CD8-positive, alpha-beta memory T cell (primary cell): ENCODE measurements at places on chromosomes 6 and 20.

DNA sequence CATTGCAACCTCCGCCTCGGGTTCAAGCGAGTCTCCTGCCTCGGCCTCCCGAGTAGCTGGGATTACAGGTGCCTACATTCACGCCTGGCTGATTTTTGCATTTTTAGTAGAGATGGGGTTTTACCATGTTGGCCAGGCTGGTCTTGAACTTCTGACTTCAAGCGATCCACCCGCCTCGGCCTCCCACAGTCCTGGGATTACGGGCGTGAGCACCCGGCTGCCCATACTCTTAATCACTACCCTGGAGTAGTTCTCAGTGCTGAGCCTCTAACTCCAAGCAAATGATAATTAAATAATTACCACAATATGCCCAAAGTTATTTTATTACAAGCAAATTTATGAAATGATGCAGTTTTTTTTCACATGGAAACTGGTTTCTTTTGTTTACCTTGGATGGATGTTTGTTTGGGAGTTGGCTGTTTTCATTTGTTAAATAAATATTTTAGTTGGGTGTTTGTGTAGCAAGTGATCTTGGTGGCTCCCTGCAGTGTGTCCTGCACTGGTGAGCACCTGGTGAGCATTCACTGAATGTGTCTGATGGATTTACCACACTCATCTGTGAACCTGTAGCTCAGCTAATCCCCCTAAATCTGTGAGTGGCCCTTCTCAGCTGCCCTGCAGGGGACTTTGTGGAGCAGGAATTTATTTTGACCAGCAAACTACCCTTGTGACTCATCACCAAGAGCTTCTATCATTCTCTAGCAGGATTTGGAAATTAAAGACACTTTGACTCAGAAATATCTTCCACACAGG lies 36.9 kb downstream of the UTRN start:
- no peak for DNase-seq

- no peak for DNase-seq
Measured at GRCh38 chr6:135675026-135675425, 176.5 kb upstream of the PDE7B start.

GRCh38 chr6:13027207-13027606 lies 301.1 kb downstream of the TBC1D7 start:
- DNase-seq = no peak

DNA sequence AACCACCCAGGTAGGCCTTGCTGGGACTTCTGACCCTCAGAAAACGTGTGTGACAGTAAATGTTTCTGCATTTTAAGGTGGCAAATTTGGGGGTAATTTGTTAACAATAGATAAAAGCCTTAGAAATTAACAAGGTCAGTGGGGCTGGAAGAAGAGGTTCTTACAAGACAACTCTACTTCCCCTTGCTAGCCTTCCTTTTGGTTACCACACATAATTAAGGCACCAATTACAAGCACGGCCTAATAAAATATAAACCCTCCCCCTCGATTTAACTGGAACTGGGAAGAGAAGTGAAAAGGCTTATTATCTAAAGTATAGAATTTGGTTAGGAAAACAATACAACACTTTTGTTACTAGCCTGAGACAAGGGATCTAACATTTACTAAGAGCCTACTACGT lies 38.8 kb downstream of the ELOVL5 start:
- no peak for DNase-seq

DNA sequence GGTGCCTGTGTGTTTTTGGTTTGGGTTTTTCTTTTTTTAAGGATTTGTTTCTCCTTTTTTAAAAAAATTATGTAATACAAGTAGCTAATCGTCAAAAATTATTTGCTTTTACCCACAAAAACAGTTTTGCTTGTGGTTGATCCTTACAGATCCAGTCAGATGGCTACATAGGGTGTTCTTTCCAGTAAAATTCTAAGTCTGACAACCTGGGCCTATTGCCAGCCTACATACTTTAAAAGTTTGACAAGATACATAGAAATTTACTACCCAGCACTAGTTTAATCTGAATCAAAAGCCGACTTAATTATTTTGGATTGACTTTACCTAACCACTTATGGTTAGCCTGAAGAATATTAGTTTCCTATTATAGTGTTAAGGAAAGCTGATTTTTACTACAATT lies 2.1 kb upstream of the SOX4 start:
- no peak for DNase-seq

GRCh38 chr6:155408981-155409380 lies 46.7 kb downstream of the NOX3 start:
- DNase-seq = no peak

GRCh38 chr20:57781901-57782300 lies 72.1 kb upstream of the PMEPA1 start:
- DNase-seq = no peak

DNA sequence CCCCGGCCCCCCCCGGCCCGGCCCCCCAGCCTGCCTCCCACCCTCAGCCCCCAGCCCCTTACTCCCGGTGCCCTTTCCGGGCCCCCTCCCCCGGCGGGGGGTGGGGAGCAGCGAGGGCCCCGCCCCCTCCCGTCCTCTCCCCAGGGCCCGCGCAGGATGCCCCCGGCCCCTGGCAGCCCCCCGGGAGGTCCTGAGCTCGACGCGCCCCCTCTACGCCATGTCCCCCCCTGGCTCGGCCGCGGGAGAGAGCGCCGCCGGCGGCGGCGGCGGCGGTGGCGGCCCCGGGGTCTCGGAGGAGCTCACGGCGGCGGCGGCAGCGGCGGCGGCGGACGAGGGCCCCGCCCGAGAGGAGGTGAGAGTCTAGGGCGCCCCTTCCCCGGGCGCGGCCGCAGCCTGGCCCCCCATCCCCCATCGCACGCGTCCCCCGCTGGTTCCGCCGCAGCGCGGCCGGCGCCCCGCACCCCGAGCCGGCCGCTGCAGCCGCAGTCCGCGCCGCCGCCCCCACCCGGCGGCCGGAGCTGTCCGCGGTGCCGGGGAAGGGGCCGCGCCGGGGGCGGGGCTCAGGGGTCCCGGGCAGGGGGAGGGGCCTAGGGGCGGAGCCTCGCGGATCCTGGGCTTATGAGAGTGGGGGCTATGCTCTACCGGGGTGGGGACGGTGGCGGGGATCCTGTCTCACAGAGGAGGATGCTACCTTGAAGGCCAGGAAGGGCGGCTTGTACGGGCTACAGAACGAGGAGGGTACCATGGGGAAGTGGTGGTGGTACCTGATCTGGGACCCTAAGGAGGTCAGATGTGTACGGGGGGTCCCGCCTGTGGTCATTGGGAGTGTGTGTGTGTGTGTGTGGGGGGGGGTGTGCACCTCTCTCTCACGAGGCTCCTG lies 516 bp downstream of the TMEM151B start:
- peak; percentile 53 for DNase-seq

- DNase-seq = no peak
Measured at GRCh38 chr6:68328156-68328555, 306.9 kb upstream of the ADGRB3 start.

DNA sequence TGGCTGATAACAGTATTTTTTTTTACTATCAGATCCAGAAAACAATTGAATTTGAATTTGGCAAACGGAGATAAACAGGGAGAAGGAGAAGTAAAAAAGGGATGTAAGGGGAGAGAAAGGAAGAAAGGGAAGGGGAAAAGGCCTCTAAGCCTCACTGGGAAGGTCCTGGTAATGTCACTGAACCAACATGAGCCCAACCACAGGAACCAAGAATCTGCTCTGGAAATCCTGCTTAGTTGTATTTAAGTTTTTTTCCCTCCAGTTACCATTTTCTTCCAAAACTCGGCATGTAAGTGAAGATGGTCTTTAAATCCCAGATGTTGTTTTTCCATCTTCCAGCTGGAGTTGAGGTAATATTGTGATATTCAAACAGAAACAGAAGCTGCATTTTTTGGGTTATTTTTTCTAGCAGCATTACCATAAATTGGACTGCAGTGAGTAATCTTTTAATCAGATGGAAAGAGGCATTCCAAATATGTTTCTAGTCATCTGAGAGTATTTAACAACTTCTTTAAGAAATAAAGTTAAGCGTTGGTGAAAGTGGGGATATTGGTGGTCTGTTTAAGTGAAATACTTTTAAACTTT lies 91.1 kb downstream of the TXNDC5 start:
- DNase-seq = no peak

GRCh38 chr20:50744143-50744792 lies 12.9 kb downstream of the PARD6B start:
- no peak for DNase-seq

GRCh38 chr20:33993576-33994221 lies at the start of gene RALY:
Gene RALY (plus strand): TSS chr20:33993911. CDS start chr20:34072075, 78,164 bp downstream.
- peak; percentile 97 for DNase-seq

DNA sequence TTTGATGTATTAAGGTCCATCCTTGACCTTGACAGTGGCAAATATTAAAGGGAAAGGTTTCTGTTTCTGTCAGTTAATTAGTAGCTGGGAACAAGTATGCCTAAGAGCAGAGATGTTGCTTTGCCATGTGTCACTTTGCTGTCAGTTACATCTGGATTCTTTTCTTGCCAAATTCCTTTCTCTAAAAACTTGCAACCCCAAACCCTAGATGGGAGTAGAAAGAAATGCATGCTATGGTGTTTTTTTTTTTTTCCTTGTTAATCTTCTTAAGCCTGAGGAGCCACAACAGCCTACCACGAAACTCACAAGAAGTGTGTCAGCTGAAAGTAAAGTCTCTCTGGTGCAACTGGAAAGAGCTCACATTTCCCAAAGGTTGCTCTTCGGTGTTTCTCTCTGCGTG lies 18.0 kb upstream of the CLDN20 start:
- DNase-seq = no peak

GRCh38 chr20:11646359-11646758 lies 271.3 kb upstream of the BTBD3 start:
- DNase-seq = no peak

DNA sequence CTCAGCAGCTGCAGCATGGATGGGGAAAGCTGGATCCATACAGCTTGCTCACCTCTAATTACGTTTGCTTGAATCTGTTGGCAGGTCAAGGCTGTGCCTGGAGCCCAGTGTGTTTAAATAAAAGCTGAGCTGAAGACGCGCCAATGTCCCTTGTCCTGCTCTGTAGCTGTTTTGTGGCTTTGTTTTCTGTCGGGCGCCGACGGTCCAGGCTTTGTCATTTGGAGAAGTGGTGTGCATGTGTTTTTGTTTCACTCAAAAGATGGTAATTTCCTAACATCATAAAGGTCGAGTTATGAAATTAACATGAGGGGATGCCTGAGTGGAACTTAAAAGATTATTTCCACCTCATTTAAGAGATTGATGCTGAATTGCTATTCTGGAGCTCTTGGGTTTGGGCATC lies 107.6 kb downstream of the SLC24A3 start:
- DNase-seq = no peak

- DNase-seq = no peak
Measured at GRCh38 chr6:95489185-95489863, 88.0 kb upstream of the MANEA start.

- no peak for DNase-seq
Measured at GRCh38 chr20:19275630-19276071, 63.2 kb downstream of the SLC24A3 start.

GRCh38 chr6:41443616-41444525 lies 102.3 kb upstream of the FOXP4 start:
- DNase-seq = no peak

DNA sequence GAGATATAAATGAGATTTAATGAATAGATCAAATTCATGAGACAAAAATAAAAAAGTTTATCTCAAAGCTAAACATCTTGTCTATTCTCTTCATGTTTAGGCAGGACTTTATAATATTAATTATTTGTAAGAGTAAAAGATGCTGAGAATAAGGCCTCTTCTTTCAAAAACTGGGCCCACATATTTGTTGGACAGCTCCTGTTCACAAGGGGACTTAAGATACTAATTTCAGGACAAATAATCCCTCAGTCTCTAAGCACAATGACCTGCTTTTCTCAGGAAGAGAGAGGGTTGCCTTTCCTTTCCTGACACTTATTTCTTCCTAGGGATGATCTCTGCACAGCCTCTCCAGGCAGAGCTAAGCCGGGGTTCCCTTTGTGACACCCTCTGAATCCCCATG lies 43.3 kb downstream of the NOX3 start:
- no peak for DNase-seq

DNA sequence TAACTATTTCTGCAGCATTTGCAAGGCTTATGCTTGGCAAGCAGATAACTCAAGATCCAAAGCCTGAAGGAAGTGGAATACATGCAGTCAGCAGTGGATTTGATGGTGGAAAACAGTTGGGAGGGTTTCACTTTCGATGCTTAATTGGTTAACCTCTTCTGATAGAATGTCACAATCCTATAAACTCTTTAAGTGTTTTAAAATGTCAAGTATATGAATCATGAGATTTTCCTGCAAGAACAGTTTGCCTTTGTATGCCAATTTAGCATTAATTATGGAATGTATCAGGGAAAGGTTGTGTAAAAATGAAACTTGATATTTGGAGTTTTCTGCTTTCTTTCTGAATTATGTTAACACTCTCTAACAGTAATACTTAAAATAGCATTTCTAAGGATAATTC lies 36.6 kb downstream of the NKX2-4 start:
- DNase-seq = no peak

- no peak for DNase-seq
Measured at GRCh38 chr6:70289299-70289698, 13.6 kb downstream of the COL9A1 start.

DNA sequence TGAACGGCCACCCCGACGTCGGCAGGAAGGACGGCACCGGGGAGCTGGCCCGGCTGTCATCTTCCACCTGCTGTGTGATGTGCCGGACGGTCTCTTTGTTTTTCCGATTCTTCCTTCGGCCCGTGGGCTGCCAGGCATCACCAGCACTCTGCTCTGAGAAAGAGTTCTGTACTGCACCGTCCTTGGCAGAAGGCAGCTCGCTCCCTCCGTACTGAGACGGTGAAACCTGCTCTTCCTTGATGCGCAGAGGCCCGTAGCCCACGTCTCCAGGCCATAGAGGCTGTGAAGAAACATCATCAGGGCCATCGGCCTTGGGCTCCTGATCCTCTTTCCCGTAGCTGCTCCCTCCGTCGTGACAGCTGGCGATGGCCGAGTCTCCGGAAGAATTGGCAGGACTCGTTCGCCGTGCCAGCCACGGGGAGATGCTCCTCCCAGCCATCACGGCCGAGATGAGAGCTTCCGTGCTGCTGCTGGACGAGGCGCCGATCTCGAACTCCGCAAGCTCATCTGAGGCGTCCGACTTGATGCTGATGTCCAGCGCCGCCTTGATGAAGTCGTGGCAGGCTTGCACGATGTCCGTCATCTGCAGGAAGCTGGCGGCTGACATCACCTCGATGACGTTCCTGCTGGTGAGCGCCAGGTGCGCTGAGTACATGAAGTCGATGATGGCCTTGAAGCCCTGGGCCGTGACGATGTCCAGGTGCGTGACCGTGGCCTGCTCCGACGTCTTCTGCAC lies 41.1 kb downstream of the ZBTB46 start:
- DNase-seq = no peak

GRCh38 chr6:40417031-40417430 lies 170.1 kb downstream of the LRFN2 start:
- no peak for DNase-seq

DNA sequence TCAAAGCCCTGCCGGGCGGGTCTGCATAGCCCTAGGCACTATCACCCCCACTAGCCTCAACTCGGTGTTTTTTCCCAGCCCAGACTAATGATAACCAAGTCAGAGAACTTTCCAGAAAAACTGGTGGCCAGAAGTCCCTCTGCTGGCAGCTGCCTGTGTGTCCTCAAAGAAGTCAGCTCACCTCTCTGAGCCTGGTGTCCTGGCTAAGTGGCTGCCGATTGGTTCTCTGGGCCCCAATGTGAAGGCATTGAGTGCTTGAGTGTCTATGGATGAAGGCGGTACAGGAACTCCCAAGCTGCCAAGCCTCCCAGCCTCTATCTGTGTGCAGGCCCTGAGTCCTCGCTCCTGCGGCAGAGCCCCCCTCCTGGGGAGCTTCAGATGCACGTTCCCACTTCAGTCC lies 355.6 kb downstream of the TAF4 start:
- DNase-seq = no peak
